Anterior cingulate cortex (tissue), 58 donors: ENCODE measurements at places on chromosomes 16 and 17.

GRCh38 chr16:70594569-70594968 lies 51.8 kb upstream of the IL34 start:
- DNase-seq = no peak

DNA sequence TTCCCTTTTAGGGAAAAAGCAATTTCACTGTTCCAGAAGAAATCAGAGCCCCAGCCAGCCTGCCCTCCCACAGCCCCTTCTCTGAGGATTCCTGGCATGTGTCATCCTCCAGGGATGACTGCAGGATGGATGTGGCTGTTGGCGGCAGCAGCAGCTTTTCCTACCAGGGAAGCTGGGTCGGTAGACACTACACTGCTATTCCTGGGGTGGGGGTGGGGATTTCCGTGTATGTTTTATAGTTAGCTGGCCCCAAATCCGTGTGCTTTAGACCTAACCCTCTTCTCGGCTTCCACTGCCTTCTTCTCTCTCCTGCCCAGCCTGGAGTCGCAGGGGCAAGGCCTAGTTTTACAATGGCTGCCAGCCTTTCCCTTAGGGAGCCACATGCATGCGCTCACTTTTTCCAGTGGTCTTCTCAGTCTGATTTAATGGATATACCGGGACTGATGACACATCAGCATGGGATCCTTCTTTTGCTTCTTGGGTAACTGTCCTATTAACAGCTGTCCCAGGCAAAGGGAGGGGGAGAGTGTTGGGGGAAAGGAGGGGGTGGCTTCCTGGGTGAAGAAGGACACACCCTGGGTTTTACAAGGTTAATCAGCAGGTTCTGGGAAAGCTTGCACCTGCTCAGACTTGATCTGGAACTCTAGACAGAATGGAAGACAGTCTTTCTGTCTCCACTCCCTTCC lies 2.7 kb upstream of the NFE2L1 start:
- no peak for DNase-seq

DNA sequence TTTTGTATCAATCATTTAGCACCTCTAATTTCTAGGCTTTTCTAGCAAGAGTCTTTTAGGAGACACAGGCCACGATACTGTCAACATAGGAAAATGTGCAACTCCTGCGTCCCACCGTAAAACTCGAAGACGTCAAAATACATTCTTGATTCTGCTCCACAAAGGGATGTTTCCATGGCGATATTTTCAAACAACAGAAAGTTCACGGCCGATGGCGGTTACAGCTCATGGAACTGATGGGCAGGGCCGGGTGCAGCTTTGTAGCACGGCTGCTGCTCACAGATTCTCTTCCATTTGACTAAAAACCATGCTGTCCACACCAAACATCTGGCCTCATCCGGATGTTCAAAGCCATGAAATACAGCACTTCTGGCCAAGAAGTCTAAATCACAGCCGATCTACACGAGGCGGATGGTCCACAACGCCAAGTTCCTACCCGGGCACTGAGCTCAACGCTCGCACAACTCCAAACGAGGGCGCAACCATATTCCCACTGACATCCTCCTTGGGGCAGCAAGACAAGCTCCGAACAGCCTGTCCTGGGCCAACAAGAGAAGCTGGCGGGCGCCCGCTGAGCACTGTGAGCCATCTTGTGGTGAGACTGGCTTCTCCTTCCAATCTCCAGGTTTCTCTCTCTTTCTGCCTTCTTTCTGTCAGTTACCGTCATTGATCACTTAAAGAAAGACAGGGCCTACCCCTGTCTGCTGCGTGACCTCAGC lies 79.8 kb downstream of the ZNF778 start:
- no peak for DNase-seq

DNA sequence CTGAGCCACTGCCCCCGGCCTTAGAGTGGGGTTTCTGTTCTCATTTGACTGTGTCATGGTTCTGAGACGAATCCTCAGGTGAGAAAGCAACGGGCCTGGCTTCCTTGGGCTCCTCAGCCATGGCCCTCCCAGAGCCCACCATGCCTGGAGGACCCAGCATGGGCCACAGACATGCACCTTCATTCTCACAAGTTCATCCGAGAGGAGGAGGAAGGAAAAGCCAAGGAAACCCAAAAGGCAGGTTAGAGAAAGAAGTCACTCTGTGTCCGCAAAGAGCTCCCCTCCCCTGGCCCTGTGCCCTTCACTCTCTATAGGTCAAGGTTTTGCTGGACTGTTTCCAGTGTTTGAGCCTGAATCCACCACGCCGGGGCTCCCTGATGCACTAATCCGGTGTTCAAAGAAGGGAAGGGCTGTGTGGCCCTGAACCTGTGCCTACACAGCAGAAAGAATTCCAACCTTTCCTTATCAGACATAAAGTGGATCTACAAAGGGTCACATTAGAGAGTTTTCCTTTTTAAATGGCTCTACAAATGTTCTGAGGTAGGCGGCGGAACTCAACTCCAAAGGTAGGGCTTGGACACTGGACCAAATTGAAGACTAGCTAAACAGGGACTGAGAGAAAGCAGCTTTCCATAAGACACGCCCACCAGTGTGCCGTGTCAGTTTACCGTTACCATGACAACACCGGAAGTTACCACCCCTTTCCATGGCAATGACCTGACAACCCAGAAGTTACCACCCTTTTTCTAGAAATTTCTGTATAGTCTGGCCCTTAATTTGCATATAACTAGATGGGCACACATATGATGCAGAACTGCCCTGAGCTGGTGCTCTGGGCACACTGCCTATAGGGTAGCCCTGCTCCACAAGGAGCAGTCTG lies 15.9 kb upstream of the PECAM1 start:
- no peak for DNase-seq

- DNase-seq = no peak
Observed at GRCh38 chr16:88750854-88751253, 34.2 kb downstream of the PIEZO1 start.

- DNase-seq = peak; percentile 47
Observed at GRCh38 chr17:51298508-51299371, 38.4 kb downstream of the UTP18 start.

DNA sequence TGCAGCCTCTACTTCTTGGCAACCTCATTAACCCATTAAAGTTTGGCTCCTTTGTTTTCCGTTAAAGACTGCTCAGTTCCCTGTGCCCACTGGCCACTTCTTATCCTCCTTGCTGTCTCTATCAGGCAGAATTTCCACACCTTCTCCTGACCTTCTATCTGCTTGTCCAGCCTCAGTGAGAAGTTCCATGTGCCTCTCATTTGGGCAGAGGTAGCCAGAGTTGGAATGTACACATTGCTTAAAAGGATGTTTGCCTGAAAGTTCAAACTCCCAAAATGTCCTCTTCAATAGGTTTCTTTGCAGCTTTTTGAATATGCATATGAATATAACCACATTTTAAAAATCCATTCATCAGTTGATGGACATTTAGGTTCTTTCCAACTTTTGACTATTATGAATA lies 47.0 kb downstream of the HSD17B2 start:
- DNase-seq = no peak

DNA sequence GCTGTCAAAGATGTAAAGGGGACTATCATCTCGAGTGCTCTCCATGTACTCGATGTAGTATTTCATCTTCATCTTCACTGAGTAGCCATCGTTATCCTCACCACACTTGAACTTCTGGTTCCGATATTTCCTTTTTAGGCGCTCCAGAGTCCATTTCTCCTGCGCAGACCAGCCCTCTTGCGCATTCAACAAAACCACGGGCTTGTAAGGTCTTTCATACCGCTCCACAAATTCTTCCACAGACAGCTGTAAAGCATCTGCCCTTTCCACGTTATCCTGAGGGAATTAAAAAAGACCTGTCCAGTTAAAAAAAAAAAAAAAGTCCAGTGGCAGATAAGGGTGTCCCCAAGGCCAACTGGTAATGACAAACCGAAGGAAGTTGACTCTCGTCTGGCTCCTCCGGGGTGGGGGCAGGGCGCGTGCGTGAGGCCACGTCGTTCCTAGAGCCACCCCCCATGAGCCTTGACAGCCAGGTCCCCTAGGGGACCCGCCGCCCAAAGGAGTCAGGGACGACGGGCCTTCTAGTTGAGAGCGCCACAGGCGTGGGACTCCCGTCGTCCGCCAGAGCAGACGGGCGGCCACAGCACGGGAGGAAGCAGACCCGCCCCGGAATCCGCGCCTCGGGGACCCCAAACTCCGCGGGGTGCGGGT lies 701 bp downstream of the JMJD6 start:
- peak; percentile 58 for DNase-seq

DNA sequence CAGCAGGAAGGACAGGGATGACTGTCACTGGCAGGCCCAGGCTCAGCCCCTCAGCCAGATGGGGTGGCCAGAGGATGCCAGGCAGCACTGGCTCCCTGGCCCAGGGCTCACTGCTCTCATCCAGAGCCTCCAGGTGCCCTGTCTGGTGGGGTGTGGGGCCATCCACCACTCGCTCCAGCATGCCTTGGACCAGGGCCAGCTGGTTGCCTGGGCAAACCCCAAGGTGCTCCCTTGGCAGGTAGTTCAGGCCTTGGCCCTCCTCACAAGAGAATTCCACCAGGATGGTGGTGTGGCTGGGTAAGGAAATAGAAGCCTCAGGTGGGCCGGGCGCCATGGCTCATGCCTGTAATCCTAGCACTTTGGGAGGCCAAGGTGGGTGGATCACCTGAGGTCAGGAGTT lies 29.4 kb downstream of the LGALS9 start:
- DNase-seq = no peak

DNA sequence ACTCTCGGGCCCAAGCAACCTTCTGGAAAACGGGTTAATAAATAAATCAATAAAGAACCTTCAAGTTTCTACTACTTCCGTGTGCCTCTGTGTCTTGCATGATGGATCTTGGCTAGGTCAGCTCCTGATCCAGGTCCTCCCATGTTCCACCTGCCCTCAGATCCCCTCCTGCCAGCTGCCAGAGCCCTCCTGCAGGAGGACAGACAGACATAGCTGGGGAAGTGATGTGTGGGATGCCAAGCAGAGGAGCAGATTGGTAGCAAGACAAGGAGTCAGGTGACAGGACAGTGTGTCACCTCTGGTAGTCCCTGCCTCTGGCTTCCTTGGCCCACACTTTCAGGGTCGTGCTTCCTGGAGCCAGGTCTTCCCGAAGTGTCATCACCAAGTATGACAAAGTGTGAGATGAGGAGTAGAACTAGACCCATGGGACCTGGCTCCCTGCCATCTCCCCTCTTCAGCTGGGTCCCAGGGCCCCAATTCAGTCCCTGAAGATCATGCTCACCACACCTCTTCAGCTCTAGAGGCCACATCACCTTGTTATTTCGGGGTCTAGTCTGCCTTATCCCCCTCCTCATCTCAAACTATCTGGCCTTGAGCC lies 1.0 kb upstream of the EPN3 start:
- no peak for DNase-seq

GRCh38 chr16:57993438-57993837 lies 7.0 kb downstream of the ZNF319 start:
- DNase-seq = no peak

DNA sequence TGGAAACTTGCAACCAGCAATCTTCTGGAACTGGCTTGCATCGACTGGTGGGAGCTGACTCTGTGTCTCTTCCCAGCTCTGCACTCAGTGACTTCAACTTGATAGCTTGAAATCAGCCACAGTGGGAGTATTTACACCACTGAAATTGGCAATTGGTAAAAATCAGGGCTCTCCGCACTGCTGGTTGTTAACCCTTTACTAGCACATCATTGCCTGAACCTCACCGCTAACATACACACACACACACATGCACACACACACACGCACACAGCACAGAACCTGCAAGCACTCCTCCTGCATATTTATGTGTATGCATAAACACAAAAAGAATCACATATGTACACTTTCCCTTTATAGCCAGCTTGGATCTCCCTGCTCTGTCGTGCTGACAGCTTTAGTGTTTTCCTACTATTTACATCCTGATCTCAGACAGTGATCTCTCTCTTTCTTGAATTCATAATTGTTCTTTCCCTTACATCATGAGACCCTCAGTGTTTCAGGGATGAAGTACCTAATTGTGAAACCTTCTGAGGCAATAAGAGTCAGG lies 7.9 kb upstream of the TMIGD1 start:
- no peak for DNase-seq

DNA sequence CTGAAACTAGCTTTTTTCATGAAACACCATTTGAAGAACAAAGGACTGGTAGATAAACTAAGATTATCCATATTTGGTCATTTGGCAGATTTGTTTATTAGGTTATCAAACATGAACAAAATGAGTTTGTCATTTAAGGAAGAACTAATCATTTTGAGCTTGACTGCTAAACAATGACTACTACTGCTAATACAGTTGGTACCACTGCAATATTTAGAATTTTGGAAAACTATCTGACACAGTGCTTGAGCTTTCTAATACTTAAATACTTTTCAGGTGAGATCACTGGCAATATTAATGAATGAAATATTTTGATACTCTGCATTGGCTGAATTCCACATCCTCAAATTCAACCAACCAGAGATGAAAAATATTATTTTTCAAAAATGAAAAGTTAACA lies 47.2 kb downstream of the MED13 start:
- DNase-seq = no peak

DNA sequence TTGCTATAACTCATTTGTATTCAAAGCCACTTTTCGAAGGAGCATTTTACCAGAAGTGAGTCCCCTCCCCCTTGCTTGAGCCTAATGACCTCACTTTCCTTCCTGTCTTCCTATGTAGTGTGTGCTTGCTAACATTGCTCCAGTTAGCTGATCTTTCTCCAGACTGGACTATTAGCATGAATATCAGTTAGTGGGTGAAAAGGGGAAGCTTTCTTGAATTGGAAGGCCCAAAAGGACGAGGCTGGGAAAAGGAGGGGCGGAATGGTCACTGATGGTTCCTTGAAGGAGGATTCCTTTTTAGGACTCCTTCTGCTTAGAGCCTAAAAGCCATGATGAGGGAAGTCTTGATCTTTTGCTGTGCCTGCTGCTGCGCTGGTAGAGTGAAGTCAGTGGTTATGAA lies 11.9 kb downstream of the MAP3K3 start:
- DNase-seq = no peak
